Activated CD4-positive, alpha-beta T cell treated with anti-CD3 and anti-CD28 coated beads for 4 hours (primary cell): ENCODE measurements at places on chromosomes 6 and 20.

- DNase-seq, result no peak
Observed at GRCh38 chr6:40532349-40533000, 54.7 kb downstream of the LRFN2 start.

DNA sequence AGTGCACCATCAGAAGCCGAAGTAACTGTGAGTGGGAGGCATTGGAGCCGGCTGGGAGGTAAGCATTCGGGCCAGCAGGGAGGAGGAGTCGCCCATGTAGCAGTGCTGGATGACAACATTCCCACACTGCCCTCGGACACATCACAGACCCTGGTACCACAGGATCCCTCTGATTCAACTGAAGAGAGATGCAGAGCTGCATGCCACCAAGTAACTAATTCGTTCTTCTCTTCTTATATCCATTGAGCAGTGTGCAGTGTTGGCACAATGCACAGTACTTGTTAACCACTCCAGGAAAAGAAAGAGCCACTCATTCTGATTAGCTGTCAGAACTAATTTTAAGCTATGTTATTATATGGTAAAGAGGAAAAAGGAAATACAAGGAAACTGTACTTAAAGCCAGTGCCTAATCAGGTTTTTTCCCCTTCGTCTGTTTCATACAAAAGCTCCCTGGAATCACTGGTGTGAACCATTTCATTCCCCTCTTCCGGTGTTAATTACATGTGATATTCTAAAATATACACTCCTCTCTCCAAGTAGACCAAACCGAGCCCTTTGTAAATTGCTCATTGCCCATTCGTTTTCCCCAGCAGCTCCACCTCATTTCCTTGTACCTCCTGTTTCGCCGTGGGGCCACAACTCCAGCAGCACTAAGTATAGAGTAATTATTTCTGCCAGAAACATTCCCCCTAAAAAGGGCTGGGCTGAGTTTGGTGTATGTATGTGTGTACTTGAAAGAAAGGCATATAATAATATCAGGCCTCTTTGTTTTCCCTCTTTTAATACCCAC is 32.4 kb upstream of the ADTRP start:
- DNase-seq, result no peak

- DNase-seq, result peak; percentile 37
Observed at GRCh38 chr6:90406142-90406794, 109.6 kb upstream of the BACH2 start.

DNA sequence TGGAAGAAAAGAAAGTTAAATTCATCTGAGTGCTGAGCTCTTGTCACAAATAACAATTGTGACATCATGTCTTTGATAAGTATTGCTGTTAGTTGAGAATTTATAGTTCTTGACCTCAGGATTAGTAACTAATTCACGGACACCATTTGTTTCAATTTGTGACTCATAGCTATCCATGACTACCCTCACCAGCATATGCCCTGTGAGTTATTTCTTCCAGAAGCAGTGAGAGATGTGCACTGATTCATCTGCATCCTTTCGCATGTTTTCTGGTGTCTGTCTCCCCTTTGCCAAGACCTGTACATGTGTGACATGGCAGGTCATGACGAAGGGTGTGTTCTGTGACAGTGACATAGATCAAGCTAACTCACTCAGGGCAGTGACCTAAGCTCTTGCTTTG is 86.9 kb downstream of the SOBP start:
- DNase-seq, result no peak

DNA sequence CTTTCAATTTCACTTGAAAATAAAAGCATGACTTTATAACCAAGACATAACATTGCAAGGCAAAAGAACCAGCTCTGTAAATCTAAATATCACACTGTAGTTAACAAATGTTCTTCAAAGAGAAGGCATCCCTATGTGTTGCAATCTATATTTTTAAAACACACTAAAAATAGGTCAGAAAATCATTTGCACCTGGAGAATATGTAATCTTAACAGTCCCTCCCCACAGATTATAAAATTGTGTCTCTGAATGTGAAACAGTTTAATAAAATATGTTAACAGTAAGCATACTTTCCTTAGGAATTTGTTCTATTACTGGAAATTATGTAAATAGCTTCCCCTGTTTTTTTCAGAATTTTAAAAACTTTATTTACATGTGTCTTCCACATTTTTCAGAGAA is 351.9 kb downstream of the COL12A1 start:
- no peak for DNase-seq

GRCh38 chr20:2794866-2795447 is 5.5 kb downstream of the CPXM1 start:
- no peak for DNase-seq

GRCh38 chr6:100346828-100347227 is 117.9 kb downstream of the SIM1 start:
- no peak for DNase-seq

DNA sequence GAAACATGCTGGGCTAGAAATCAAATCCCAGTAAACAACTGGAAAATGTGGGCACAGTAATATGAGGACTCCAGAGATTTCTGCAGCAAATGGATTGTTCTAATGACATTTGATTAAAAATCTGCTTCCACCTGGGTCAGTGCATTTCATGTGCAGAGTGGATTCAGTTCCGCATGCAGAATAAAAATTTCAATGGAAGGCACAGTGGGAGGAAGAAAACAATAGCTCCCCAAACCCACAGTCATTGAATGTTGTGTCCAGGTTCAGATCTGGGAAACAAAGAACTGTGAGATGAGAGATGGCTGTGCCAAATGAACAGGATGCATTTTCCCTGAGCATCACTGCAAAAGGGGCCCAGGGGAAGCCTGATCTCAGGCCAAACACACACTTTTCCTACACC is 403.1 kb downstream of the BTBD9 start:
- no peak for DNase-seq

- DNase-seq, result no peak
Observed at GRCh38 chr6:49257549-49257948, 205.5 kb downstream of the MMUT start.

DNA sequence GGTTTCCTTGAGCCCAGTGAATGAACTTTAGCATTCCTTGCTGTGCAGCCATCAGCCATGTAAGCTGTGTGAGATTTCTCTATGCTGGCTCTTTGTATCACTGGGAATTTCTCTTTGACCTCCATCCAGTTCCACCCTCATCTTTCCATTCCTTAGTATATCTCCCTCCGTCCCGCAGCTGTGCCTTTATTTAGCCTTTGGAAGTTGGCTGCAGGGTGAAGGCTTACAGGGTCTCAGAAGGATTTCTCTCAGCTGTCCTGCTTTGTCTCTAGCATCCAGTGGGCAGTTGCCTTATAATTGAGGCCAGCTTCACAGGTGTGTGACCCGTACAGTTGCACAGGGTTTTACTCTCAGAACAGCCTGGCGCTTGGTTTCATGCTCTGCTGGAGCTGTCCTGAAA is 144.3 kb downstream of the PXDC1 start:
- no peak for DNase-seq

- no peak for DNase-seq
Observed at GRCh38 chr6:138032571-138032970, 74.6 kb downstream of the PERP start.

GRCh38 chr20:36311854-36312723 is 6.0 kb downstream of the DLGAP4 start:
- DNase-seq, result no peak

DNA sequence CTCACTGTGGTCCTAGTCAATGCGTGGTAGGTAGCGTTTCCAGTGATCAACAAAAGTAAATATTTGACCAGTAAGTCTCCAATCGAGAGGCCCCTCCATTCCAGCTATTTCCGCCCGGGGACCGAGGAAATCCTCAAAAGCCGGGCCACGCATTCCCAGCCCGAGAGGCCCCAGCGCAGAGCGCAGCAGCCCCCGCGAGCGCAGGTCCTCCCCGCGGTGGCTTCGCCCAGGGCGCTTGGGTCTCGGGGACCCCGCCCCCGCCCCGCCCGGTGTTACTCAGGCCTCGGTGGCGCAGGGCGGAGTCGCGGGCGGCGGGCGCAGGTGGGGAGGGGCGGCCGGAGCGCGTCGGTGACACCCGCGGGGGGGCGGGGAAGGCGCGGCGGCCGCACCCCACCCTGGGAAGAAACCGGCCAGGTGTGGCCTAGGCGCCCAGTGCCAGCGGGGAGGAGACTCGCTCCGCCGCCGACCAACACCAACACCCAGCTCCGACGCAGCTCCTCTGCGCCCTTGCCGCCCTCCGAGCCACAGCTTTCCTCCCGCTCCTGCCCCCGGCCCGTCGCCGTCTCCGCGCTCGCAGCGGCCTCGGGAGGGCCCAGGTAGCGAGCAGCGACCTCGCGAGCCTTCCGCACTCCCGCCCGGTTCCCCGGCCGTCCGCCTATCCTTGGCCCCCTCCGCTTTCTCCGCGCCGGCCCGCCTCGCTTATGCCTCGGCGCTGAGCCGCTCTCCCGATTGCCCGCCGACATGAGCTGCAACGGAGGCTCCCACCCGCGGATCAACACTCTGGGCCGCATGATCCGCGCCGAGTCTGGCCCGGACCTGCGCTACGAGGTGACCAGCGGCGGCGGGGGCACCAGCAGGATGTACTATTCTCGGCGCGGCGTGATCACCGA is at the start of gene DSP:
Gene DSP, plus strand, starts transcription at position 497 of the 890 bp plus-strand sequence. Its CDS starts 245 bp downstream, at position 742.
- DNase-seq, result peak; percentile 20

GRCh38 chr6:62042429-62042828 is 243.6 kb downstream of the KHDRBS2 start:
- no peak for DNase-seq

GRCh38 chr20:10288954-10289646 is 70.5 kb downstream of the SNAP25 start:
- no peak for DNase-seq

DNA sequence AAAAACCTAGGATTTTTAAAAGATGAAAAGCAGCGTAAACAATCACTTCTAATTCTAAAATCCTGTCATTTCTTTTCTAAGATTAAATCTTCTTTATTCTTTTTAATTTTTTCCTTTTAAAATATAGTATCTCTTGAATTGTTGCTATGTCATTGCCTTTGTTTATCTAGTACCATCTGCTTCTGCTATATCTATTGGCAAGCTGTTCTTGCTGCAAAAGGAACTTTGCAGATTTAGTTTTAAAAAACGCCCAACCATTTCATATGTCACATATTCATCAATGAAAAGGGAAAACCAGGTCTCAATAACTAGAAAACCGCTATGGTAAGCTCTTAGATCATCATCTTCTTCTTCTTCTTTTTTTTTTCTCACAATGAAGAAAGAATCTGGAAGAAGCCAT is 11.5 kb upstream of the EEF1A1 start:
- no peak for DNase-seq

- DNase-seq, result no peak
Observed at GRCh38 chr6:56838016-56838555, 116.8 kb upstream of the BEND6 start.

DNA sequence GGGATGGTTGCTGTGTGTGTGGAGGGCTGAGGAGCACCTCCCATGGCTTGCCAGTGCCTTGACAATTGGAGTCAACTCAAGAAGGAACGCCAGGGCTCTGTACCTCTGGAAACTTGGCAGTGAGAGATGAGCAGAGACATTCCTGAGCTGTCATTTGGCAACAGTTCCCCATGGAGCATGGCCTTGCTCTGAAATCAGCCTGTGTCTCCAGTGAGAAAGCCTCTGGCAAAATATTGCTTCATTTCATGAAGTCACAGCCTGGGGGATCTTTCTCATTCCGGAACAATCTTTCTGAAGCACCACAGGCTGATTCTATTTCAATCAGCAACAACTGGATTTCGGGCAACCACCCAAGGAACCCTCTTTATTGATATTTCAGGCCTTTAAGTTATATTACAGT is 52.2 kb upstream of the FNDC1 start:
- DNase-seq, result no peak

DNA sequence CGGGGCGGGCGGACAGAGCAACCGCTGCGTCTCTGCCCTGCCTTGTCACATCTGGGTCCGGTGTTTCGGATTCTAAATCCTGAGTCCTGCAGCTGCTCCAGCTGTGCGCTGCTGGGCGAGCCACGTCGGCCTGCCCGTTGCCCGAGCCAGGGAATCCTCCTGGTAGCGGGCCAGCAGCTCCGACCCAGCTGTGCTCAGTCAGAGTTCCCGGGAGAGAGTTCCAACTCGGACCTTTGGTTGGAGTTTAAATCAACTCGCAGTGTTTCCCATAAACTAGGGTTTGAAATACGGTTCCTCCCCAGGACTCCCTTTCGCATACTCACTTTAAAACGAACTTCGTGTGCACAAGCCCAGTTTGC is 315 bp upstream of the PDE10A start:
- no peak for DNase-seq

DNA sequence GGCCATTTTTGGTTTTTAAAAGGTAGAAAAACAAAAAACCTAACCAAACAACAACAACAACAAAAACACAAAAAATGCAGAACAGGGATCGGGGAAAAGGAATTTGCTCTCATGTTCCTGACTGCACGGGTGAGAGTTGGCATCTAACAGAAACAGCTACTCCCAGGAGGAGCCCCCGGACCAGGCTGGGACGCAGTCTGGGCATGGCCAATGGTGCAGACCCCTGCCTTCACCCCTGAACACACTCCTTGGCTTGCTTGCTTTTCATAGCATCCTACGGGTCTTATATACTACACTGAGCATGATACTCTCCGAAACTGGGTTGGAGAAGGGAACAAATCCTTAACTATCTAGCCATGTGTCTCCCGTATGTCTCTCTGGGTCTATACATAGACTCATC is 587 bp upstream of the MAS1 start:
- no peak for DNase-seq

GRCh38 chr6:83708546-83708969 is 343 bp downstream of the SNAP91 start:
- DNase-seq, result no peak

- no peak for DNase-seq
Observed at GRCh38 chr6:18118330-18118729, 4.1 kb downstream of the NHLRC1 start.

DNA sequence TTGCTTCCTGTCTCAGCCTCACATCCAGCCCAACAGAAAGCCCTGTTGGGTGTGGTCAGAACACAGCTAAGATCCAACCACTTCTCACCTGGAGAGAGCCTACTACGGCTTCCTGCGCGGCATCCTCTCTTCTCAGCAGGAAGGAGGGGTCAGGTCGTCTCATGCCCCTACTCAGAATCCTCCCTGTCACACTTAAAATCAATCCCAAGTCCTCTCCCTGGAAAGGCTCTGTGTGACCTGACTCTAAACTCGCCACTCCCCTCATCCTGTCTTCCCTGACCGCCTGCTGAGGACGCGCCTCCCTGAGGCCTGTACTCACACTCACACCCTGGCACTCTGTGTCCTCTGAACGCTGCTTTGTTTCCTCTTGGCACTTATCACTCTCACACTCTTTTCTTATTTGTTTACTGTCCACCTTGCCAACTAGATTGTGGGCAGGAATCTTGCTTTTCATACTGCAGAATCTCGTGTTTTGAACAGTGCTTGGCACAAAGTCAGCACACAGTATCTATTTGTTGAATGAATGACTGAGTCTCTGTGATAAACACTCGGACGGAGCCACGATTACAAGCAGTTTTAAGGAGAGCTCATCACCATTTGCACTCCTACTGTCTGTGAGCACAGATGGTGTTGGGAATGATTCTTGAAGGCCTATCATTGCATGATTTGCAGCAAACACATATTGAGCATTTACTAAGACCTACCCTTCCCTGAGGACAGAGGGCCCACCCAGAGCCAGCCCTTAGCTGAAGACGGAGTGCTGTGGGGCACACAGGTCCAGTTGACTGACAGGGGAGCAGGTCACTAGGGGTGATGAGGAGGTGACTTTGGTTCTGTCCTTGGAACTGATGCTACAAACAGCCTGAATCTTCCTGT is 18.7 kb downstream of the RAB5IF start:
- DNase-seq, result no peak
